ENCODE measurements at places on chromosomes 6 and 20.

- DNase-seq: no peak
These were observed 334.9 kb upstream of the JARID2 start for GRCh38 chr6:14910692-14911547.

GRCh38 chr6:139595183-139595582, 220.7 kb upstream of the CITED2 start:
- no peak for DNase-seq

DNA sequence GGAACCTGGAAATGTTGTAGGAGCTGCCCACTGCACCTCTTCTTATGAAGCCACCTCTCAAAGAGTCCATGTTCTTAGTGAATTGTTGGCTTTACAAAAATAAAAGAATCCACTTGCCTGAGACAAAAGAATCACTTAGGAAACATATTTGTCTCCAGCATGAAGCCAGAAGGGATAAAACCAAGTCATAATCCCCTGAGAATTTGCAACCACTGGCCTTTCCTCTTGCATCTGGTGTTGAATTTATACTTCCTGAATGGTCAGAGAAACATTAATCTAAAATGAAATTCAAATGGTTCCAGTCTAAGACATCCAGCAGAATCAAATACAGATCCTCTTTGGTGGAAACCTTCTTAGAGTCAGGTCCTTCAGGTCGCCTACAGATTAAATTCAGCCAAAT, 192.5 kb upstream of the ECI2 start:
- no peak for DNase-seq

DNA sequence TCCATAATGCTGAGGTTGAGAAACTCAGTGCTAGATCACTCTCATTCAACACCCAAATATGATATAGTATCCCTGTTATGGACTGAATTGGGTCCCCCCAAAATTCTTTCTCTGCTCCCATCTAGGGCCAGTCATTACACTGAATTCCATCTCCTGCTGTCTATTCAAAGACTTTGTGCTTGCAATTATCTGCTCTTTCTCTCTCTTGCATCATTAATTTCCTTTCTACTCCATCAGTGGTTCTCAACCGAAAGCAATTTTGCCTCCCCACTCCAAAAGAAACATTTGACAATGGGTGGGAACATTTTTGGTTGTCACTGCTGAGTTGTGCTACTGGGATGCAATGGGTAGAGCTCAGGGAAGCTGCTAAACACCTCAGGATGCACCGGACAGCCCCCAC, 271.5 kb upstream of the CDYL start:
- DNase-seq: no peak

DNA sequence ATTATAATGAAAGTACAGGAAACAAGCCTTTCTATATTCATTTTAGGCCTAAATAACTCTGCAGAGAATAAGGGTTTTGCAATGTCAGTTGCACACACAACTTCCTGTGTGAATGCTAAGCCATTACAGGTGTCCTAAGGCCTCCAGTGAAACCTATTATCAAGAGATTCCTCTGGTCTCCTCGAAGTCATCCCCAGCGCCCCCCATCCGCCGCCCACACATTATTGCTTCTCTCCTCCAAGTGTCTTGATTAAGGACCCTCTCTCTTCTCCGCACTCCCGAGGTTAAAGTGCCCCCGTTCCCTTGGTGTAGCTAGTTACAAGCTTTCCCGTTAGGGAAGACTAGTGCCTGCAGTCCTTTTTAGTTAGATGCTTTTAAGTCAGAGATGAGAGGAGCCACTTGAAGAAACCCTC, 1.3 kb downstream of the HIVEP2 start:
- no peak for DNase-seq

DNA sequence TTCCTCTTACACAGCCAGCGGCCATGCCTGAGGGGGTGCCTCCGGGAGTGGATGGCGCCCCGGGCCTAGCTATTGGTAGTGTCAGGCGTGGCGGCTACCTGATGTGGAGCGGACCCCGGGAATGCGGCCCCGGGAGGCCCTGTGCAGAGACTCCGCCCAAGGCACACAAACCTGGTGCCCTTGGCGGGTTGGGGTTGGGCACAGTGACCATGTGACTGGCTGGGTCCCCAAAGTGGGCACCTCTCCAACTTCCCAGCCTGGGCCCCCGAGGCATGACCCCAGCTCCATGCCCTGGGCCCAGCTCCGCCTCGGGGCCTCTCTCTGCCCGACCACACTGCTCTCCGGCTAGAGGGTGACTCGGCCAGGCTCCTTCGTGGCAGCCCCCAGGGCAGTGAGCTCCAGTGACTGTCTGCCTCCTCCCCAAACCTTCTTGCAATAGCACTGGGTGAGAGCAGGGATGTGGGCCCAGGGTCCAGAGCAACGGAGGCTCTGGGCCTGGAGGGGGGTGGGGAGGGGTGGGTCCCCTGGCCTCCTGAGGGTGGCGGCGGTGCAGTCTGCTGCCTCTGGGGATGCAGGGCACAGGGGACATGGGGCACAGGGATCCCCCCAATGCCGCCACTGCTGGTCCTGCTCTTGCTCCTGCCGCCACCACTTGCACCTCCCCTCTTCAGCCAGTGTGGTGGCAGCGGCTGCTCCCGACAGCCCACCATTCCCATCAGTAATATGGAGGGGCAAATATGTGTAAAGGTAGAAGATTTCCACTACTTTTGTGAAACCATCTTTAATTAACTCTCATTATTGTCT, 942.9 kb upstream of the EPHA7 start:
- DNase-seq: no peak

DNA sequence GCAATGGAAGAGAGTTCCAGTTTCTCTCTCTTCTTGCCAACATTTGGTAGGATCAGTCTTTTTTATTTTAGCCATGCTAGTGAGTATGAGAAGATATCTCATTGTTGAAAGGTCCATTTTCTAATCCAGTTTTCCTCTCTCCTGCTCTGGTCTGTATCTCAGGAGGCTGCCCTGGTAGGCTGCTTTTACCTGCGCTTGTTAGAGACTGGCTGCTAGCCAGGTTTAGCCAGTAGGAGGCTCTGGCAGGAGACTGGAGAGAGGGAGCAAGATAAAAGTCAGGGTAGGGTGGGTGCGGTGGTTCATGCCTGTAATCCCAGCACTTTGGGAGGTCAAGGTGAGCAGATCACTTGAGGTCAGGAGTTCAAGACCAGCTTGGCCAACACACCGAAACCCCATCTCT, 68.6 kb upstream of the FOXP4 start:
- no peak for DNase-seq

- DNase-seq: no peak
These were observed 18.6 kb downstream of the FARS2 start for GRCh38 chr6:5279891-5280338.

- DNase-seq: no peak
These were observed 123.8 kb upstream of the MTHFD1L start for GRCh38 chr6:150741633-150742200.

DNA sequence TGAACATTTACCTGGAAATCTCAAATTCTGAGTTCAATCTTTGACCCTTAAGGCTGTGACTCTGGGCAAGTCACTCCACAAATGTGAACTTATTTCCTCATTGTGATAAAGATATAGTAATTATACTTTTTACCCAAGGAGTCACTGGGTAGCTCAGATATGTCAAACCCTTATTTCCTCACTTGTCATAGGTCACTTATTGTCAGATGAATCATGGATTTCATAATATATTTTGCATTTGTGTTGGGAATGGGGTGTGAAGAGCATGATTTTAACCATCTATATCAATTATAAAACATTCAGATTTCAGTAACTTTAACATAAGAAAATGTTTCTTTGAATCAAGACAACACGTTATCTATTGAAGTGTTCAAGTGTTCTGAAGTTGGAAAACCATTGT, 3.7 kb upstream of the CARMIL1 start:
- DNase-seq: no peak

DNA sequence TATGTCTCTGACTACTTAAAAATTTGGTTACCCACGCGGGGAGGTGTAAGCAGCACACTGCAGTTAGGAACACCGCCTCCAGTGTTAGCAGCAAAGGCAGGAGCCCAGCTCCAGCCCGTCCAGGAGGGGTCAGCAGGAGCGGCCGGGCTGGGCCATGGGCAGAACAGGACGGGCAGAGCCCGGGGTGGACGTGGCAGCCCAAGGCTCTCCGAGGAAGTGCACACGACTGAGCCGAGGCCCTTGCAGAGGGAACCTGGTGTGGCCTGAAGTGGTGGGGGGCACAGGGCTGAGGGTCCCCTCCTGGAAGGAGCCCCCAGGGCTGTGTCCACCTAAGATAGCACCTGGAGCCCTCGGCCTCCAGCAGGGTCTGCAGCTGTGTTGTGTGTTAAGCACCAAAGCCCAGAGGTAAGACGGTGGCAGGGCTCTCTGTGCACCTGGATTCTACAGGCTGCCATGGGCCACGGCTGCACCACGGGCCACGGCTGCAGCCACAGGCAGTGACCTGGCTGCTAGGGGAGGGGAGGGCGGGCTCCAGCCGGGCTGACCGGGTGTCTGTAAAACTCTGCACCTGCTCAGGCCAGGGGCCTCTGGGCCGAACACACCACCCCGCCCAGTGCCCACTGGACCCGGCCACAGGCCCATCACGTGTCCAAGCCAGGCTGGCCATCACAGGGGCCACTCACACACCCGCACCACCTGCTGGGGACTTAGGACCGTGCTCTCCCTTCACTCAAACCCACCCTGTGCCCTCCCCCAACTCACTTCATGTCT, 6.6 kb downstream of the SLC2A4RG start:
- no peak for DNase-seq

GRCh38 chr20:3766422-3767109, 987 bp downstream of the ADISSP start:
- no peak for DNase-seq

DNA sequence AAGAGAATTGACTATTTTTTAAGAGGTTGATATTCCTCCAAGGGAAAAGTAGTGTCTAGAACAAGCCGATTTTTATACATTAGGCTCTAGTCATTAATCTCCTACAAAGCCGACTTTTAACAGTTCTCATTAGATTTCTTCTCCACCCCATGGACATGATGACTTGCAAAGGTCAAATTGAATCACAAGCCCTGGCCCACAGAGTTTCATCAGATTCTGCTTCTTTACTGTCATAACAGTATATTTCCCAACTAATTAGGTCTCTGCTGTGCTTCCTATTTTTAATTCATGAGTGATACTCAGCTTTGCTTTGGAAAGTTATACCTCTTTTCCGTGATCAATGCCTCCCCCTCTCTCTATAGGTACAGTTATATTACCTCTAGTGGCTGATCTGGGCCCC, 90.6 kb upstream of the ADGRB3 start:
- DNase-seq: no peak

GRCh38 chr20:33671573-33672288, 2.5 kb downstream of the NECAB3 start:
- DNase-seq: no peak

DNA sequence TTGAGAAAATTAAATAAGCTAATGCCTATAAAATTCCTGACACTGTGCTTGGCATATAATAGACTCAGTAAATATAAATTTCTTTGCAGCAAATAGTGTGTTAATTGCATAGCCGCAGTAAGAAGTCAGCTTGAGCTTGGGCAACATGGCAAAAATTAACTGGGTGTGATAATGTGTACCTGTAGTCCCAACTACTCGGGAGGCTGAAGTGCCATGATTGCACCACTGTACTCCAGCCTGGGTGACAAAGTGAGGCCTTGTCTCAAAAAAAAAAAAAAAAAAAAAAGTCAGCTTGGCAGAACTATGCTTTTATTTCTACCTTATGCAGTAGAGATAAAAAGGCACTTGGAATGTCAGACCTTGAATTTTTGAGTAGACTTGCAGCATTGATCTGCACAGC, 121.8 kb downstream of the AKAP7 start:
- no peak for DNase-seq

- no peak for DNase-seq
These were observed 74.2 kb upstream of the QKI start for GRCh38 chr6:163340201-163340887.

GRCh38 chr20:53981130-53981529, 89.3 kb downstream of the BCAS1 start:
- no peak for DNase-seq

GRCh38 chr20:36306553-36307411, 643 bp downstream of the DLGAP4 start:
- DNase-seq: no peak

GRCh38 chr6:63193324-63193723, 17.9 kb upstream of the FKBP1C start:
- DNase-seq: no peak

DNA sequence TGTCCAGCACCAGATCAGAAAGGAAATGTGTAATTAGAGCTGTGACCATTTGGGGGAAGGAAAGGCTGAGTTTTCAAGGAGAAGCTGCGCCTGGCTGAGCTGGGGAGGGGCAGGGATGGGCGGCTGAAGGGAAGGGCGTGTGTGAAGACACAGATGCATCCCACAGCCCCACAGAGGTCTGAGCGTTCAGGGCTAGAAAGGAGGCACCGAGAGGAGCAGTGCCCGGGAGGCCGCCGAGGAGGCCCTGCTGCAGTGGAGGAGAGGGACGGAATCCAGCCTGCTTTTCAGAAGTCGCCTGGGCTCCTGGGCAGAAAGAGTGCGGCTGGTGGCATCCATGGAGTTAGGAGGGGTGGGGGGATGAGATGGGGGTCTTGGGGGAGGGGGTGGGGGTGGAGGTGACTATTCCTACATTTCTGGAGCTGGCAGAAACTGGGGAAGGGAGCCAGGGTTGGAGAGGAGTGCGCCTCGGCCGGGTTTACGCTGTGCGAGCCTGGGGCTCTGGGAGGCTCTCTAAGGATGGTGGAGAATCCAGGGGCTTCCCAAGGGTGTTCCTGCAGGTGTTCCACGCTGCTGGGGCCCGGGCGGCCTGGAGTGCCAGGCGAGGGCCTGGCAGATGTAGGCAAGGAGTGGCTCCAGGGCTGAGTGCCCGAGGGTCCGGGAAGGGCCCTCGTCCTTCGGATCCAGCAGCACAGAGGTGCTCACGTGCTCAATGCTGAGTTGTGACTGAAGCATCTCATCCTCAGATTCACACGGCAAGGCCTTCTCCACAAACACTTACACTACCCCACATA, 41.8 kb downstream of the WDR27 start:
- no peak for DNase-seq

- DNase-seq: no peak
These were observed 66.8 kb upstream of the CBLN4 start for GRCh38 chr20:56072165-56072564.

DNA sequence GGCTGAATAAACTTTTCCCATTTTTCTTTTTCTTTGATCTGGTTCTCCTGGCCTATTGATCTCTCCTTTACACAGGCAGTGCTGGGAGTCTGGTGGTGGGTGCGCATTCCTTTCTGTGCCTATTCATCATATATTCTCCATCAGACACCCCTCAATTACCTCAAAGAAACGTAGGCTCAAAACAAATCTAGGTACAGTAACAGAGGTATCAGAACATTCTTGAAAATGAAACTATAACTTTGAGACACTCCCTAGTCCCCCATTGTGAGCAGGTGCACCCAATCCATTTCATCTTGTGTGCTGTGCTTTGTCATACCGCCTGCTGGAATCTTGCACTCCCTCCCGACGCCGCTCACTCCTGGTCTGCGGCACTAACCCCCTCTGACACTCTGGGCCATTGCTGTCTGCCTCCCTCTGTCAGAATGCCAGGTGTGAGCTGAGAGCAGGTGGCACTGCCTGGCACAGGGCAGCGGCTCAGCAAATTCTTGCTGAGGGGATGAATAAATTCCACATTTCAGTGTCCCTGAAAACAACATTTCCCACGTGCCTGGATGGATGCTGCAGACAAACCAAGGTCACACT, 303.4 kb upstream of the EXOC2 start:
- no peak for DNase-seq
